Activated T-helper 1 cell treated with anti-CD3 and anti-CD28 coated beads, Interleukin-12 subunit alpha, Interleukin-12 subunit beta, Interleukin-2, Interleukin-4 antibody, amounts not matched to agents 30 ng/mL and 10 ng/mL and 1 ng/mL, durations not matched to agents 14 hours and 24 hours and 36 hours (primary cell): ENCODE measurements at places on chromosomes 1 and 21.

- no peaks in the 10 kb centered on the region for H3K36me3 ChIP-seq
- no peak overlapping the region for H3K27ac ChIP-seq
- no peaks in the 10 kb centered on the region for H3K4me1 ChIP-seq
- H3K4me3 ChIP-seq: no peak overlapping the region
Measured at GRCh38 chr1:65470766-65471165, 50.3 kb downstream of the LEPR start.

GRCh38 chr1:18938008-18938706 is 18.3 kb downstream of the IFFO2 start:
- no peaks in the 10 kb centered on the region for H3K27me3 ChIP-seq
- H3K4me1 ChIP-seq: peaks cover 33% of the 10 kb centered on the region
- DNase-seq: no peak

- no peaks in the 10 kb centered on the region for H3K27me3 ChIP-seq
- H3K27ac ChIP-seq: no peak overlapping the region
- no peak overlapping the region for H3K4me3 ChIP-seq
- no peaks in the 10 kb centered on the region for H3K4me1 ChIP-seq
Measured at GRCh38 chr1:6512908-6513280, 21.4 kb upstream of the PLEKHG5 start.

DNA sequence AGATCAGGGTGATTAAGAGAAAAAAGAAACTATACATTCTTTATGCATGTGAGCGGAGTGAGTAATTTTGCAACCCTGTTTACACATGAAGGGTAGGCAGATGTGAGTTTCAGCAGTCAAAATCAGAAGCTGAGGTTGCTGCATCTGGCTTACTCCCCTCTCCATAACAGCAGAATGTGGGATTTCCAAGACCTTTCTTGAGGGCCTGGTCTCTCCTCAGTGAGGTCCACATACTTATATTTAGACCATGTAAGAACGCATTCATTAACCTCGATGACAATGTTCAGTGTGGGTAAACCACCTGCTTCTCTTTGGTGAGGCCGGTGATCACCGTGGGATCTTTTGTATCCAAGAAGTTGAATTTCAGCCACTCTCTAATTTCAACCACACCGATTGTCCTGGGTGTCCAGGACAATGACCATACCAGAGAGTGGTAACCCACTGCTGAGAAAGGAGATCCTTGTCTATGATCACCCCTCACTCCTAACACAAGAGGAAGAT is 18.7 kb upstream of the RAP1A start:
- no peaks in the 10 kb centered on the region for H3K27me3 ChIP-seq
- DNase-seq: peak; percentile 34
- peaks cover 34% of the 10 kb centered on the region for H3K36me3 ChIP-seq
- peak overlapping the region; percentile 76 for H3K4me3 ChIP-seq

DNA sequence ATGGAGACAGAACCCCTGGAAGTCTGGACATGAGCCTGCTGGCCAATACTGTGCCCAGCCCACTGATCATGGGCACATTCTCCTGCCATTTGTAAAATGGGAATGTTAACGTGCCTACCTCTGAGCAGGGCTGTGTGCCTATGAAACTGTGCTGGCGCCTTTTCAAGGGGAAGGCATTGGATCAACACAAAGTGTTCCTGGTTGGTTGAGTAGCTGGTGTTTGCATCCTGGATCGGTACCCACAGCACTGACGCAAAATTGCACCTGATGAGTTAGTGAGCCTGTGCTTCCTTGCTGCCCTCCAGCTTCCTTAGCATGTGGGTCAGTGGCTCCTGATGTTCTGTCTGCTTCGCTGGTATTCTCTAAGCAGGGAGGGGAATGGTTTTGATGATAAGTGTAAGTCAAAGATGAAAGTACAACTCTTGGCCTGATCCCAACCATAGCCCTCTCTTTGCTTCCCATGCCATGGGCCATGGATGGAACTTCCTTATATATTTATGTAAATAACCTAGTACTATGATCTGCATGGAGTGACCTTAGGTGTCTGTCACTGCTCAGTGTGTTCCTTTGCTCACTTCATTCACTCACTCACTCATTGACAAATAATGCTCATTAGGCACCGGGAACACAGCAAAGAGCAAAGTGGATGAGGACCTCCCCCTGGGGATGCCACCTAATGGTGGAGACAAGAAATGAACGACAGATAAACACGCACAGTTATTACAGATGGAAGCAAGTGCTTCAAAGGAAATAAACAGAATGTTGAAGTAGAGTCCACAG is 22.7 kb downstream of the MAB21L3 start:
- H3K27me3 ChIP-seq: peaks cover 8% of the 10 kb centered on the region
- H3K4me1 ChIP-seq: peaks cover 5% of the 10 kb centered on the region
- H3K36me3 ChIP-seq: no peaks in the 10 kb centered on the region

GRCh38 chr1:81699234-81699633 is 101.5 kb upstream of the ADGRL2 start:
- DNase-seq: no peak
- H3K4me1 ChIP-seq: no peaks in the 10 kb centered on the region
- no peak overlapping the region for H3K4me3 ChIP-seq
- H3K36me3 ChIP-seq: no peaks in the 10 kb centered on the region
- no peak overlapping the region for H3K27ac ChIP-seq

- DNase-seq: peak; percentile 67
- peaks cover 3% of the 10 kb centered on the region for H3K27me3 ChIP-seq
- no peaks in the 10 kb centered on the region for H3K36me3 ChIP-seq
- H3K27ac ChIP-seq: no peak overlapping the region
Measured at GRCh38 chr1:39653546-39654031, 14.1 kb upstream of the HEYL start.

GRCh38 chr1:68188060-68188538 is 44.2 kb downstream of the WLS start:
- H3K36me3 ChIP-seq: no peaks in the 10 kb centered on the region
- H3K27me3 ChIP-seq: no peaks in the 10 kb centered on the region
- no peak for DNase-seq

GRCh38 chr1:145782272-145783099 is 41.4 kb downstream of the RNF115 start:
- H3K36me3 ChIP-seq: peaks cover 25% of the 10 kb centered on the region
- H3K4me1 ChIP-seq: peaks cover 35% of the 10 kb centered on the region
- no peak overlapping the region for H3K4me3 ChIP-seq

GRCh38 chr21:15009837-15010363 is 54.9 kb downstream of the NRIP1 start:
- DNase-seq: no peak
- no peaks in the 10 kb centered on the region for H3K27me3 ChIP-seq
- H3K36me3 ChIP-seq: peaks cover 8% of the 10 kb centered on the region

DNA sequence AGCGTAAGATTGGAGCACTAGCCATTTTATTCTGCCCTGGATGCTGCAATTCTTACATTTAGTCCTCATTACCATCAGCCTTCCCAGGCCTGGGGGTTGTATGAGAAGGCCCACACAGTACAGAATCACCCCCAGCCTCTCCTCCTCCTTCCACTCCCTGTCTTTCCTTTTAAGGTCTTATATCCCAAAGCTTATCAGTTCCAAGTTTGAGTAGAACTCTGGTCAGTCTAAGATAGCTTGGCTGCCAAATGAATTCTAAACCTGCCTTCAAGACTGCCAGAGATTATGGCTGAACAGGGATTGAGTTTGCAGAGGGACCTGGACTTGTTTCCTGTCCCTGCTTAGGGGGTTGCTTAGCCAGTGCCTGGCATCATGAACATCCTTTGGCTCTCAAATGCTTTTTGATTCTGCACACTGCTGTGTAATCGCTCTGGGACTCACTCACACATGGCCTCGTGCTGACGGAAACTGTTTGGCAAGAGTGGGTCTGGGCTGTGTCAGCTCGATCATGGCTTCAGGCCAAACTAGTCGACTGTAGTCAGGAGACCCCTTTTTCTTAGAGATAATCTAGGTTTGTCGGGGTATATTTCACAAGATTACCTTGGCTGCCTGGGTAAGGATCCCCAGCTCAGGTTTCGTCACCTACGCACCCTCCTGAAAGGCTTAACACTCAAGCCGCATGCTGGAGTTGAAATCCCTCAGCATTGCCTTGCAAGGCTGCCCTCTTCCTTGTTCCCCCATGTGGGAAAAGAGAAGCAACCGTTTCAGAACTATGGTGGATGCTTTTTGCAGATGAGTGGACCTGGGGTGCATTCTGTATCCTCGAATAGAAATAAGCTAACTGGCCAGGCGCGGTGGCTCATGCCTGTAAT is 252.6 kb downstream of the NFIA start:
- H3K27me3 ChIP-seq: peaks cover 22% of the 10 kb centered on the region
- H3K36me3 ChIP-seq: no peaks in the 10 kb centered on the region
- H3K27ac ChIP-seq: no peak overlapping the region
- peaks cover 28% of the 10 kb centered on the region for H3K4me1 ChIP-seq
- H3K4me3 ChIP-seq: no peak overlapping the region
- no peak for DNase-seq

DNA sequence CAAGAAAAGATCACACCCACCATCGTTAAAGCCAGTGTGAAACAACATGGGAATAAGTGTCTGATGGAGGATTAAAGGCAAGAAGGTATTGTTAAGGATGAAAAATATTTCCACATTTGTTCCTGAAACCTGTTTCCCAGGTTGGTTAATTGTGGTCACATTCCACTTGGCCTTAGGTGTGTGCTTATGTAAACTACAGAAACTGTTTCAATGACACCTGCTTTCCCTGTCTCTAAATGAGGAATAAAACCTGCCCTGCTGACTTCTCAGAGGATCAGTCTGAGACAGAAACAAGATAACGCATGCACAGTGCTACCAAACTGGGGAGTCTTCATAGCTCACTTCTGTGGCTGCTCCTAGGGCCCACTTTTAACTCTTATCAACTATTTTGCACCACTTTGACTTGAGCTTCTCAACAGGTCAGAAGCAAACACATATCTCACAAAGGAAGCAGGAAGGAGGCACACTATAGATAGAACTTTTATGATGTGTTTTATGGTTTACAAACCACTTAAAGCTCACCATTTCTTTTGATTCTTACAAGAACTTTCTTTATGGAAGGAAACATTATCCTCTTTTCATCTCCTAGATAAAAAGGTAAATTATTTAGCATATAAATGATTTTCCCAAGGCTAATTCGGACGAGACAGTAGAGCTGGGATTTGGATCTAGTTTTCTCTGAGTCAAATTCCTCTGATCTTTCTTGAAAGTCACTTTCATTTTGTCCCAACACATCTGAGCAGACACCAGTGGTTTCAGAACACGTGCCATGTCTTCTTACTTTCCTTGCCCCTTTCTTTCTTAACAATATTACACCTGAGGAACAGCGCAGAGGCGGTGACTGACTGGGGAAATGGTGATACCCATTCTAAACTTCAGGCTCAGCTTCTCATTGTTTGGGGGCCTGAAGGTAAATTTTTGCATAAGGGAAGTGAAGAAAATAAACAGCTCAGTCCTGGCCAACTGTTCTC is 33.4 kb downstream of the CYP2J2 start:
- H3K4me1 ChIP-seq: peaks cover 9% of the 10 kb centered on the region
- no peak for DNase-seq
- no peaks in the 10 kb centered on the region for H3K27me3 ChIP-seq
- H3K36me3 ChIP-seq: no peaks in the 10 kb centered on the region

DNA sequence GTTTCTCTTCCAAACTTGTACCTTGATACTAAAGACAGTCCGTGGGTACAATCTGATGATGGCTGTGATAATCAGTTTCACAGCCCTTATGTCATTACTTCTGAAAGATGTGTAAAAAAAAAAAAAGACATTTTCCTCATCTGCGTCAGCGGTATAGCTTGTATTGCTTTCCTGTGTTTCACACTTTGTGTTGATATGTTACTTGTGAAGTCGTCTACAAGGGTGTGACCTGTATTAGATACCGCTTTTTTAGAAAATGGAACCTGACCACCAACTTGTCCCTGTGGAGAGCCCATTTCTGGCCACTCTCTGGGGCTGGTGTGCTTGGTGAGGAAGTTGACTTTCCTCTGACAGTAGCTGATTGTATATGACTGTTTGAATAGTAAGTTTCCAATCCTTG is 50.5 kb downstream of the PEX14 start:
- no peak for DNase-seq
- H3K4me3 ChIP-seq: no peak overlapping the region

DNA sequence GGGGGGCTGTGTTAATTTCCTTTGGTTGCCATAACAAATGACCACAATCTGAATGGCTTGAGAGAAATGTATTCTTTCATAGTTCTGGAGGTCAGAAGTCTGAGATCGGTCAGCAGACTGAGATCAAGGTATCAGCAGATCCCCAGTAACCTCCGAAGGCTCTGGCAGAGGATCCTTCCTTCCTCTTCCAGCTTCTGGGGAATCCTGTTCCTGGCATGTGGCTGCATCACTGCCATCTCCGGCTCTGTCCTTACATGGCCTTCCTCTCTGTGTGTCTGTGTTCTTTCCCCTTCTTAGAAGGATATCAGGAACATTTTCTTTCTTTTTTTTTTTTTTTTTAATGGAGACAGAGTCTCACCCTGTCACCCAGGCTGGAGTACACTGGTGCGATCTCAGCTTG is 25.8 kb downstream of the ACTL8 start:
- no peak overlapping the region for H3K4me3 ChIP-seq
- H3K27me3 ChIP-seq: no peaks in the 10 kb centered on the region
- H3K4me1 ChIP-seq: no peaks in the 10 kb centered on the region
- no peak overlapping the region for H3K27ac ChIP-seq
- DNase-seq: no peak

DNA sequence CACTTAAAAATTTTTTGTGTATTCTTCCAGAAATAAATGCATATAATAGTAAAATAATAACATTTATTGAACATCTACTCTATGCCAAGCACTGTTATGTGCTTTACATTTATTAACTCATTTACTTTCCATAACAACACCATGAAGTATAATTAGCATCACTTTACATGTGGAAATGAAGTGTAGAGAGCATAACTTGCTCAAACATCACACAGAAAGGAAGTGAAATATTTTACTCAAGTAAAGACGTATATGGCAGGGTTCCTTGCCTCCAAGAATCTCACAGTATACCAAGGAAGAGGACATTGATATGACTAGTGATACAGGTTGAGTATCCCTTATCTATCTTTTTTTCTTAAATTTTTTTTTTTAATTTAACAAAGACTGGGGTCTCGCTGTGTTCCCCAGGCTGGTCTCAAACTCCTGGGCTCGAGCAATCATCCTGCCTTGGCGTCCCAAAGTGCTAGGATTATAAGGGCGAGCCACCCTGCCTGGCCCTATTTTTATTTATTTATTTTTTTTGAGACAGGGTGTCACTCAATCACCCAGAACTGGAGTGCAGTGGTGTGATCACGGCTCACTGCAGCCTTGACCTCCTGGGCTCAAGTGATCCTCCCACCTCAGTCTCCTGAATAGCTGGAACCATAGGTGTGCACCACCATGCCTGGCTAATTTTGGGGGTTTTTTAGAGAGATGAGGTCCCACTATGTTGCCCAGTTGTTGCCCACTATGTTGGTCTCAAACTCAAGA is 7.7 kb upstream of the CLIC4 start:
- H3K27me3 ChIP-seq: peaks cover 2% of the 10 kb centered on the region
- no peaks in the 10 kb centered on the region for H3K36me3 ChIP-seq
- H3K4me3 ChIP-seq: no peak overlapping the region
- no peak for DNase-seq
- peaks cover 18% of the 10 kb centered on the region for H3K4me1 ChIP-seq

DNA sequence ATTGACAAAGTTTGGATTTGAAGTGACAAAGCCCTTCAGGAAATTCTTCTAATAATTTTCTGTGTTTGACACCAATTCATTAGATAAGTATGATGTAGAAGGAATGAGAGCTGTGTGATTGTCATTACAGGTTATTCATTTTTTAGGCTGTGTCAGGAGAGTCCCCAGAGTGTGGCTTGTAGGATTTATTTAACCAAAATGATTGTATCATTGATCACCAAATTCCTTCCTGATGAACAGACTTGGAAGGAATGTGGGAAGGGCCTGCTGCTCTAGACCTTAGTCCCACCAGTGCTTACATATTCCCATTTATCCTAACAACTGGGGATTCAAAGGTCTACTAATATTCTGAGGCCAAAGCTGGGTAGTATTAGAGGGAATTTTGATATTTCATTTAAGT is 383.3 kb upstream of the KAZN start:
- H3K27me3 ChIP-seq: peaks cover 6% of the 10 kb centered on the region
- no peaks in the 10 kb centered on the region for H3K36me3 ChIP-seq
- no peaks in the 10 kb centered on the region for H3K4me1 ChIP-seq
- no peak for DNase-seq
